ENCODE measurements at places on chromosomes 12 and 14.

DNA sequence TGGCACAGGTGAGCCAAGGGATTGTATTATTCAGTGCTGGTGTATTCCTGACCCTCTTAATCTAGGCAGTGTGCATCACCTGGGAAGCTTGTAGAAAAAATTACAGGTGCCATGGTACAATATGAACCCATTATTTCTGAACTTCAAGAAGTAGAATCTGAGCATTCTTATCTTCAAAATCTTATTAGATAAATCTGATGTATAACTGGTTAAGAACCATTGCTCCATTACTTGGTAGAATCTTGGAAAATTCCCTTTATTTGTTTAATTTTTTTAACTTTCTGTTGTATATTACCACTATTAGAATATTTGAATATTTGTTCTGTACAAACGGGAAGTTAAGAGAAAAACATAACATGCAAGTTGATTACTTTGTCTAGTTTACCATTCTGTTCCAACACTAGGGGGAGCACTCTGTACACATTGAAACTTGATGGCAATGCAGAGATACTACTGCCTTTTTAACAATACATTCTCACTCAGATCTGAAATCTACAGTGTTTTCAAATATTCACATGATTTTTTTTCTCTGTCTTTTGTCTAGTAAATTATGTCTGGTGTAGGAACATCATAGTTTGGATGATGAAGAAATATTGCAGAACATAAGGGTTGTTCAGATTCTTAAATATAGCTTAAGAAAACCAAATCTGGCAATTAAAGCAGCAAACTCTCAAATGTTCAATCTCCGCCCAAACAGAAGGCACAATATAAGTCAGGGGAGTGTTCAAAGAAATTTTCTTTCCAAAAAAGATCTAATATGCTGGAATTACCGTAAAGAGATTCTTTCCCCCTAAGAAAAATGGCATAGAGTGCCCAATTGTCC lies 196.6 kb downstream of the PCNX1 start:
- DNase-seq: peak; percentile 51

DNA sequence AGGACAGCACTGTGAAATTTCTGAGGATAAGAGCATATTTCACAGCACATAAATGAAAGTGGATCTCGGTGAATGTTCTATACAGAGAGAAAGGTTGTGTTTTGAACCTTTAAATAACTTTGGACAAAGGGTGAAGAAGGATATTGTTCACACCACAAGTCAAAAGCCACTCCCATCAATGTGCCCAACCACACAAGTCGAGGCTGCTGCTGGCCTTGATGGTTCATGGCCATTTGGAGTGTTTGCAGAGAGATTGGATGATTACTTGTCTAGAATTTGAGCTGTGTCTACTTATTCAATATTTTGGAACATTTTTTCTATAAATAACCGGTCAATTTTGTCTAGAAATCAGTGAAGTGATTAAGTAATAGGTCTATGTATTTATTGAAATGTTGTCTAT lies 121.2 kb downstream of the HMGA2 start:
- DNase-seq: no peak

GRCh38 chr12:131076296-131076695 lies 122.6 kb downstream of the ADGRD1 start:
- no peak for DNase-seq

GRCh38 chr14:75636100-75636692 lies 24.5 kb downstream of the ERG28 start:
- no peak for DNase-seq

GRCh38 chr12:124460771-124461170 lies 106.6 kb downstream of the NCOR2 start:
- no peak for DNase-seq

DNA sequence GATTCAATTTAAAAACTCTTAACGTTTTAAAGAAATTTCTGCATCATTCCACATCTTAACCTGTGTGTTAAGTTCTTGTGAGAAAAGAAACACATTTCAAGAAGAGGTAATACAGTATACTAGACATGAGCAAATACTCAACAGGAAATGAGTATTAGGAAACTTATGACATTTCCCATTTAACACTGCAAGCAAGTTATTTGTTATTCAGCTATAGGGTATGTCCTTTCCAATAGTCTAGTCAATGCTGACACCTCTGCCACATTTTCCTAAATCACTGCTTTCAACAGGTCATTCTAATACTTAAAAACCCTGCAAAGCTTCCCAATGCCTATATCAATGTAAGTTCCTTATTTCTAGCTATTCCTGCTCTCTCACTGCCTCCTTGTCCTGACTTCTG lies 93.1 kb downstream of the DDHD1 start:
- no peak for DNase-seq

All from LoVo (cell line).